ENCODE measurements at places on chromosomes 7 and 10.

- DNase-seq: no peak
Observed at GRCh38 chr7:77321300-77321699, 94.8 kb downstream of the GSAP start.

DNA sequence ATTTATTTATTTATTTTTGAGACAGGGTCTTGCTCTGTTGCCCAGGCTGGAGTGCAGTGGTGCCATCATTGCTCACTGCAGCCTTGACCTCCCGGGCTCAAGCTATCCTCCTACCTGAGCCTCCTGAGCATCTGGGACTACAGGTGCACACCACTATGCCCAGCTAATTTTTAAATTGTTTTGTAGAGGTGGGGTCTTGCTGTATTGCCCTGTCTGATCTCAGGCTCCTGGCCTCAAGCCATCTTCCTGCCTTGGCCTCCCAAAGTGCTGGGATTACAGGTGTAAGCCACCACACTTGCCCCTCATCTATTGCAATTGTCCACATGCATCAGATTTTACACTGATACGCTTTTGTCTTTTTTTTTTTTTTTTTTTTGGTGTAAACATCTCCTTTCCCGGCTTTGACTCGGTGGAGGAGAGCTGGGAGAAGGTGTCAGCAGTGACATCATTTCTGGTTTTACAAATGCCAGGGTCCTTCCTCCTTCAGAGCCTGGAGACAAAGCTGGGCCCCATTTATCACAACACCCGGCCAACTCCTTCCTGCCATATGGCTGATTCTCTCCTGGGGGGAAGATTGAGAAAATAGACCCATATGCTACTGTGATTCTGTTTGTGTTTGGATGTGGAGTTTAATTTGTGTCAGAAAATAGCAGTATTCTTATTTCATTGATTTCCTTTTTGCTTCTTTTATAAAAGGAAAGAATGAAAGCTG lies 61.3 kb downstream of the GALNT17 start:
- no peak for DNase-seq

- peak; percentile 13 for DNase-seq
Observed at GRCh38 chr7:31023877-31024276, 28.2 kb upstream of the ADCYAP1R1 start.

- no peak for DNase-seq
Observed at GRCh38 chr10:117541909-117542705, 439 bp upstream of the EMX2 start.

Data from CD4-positive, alpha-beta T cell treated with Interleukin-1 beta for 1 hour (primary cell).